Activated CD4-positive, alpha-beta T cell treated with anti-CD3 and anti-CD28 coated beads, Interleukin-2, amount 50 U/mL, for 24 hours (primary cell): ENCODE measurements at places on chromosomes 4 and X.

- no peak for DNase-seq
These were observed 202.4 kb downstream of the ADAMTS3 start for GRCh38 chr4:72366601-72367000.

- no peak for DNase-seq
These were observed 69.5 kb downstream of the WFS1 start for GRCh38 chr4:6338951-6339817.

DNA sequence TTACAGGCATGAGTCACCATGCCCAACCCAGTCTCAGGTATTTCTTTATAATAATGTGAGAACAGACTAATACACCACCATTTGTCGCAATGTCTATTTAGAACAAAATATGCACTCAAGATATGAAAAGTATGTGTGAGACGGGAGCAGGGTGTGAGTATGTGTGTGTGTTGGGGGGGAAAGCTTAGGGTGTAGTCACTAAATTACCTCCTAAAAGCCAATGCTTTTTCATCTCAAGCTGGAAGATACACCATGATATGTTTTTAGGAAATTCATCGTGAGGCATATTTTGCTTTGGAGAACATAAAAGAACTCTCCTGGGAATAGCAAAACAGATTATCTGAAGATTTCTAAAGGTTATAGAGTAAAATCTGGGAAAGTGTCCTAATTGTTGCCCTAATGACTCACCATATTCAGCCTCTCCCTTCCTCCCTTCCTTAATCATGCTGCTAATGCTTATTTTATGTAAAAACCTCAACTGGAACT, 262.7 kb downstream of the PDHA2 start:
- no peak for DNase-seq

DNA sequence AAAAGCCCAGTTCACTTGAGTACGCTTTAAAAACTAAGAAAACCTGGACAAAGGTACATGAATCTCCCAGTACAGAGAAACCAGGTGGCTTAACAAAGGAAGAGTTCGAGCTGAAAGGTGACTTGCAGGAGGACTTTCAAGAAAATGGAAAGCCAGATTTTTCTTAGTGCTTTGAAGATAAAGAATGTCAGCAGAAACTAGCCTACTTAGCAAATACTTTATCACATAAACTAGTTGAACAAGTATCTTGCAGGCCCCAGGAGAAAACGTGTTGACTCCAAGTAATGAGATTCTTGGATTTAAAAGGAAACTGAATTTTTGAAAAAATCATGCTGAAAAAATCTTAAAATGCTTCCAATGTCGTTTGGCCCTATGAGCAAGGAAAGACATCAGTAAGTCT, 26.4 kb downstream of the CDKN2AIP start:
- DNase-seq: no peak

- no peak for DNase-seq
These were observed 133.0 kb downstream of the SNCA start for GRCh38 chr4:89703829-89704590.

- DNase-seq: no peak
These were observed 99.9 kb downstream of the DCLK2 start for GRCh38 chr4:150178161-150178560.

GRCh38 chrX:12901486-12901885, 4.9 kb upstream of the TLR8 start:
- DNase-seq: peak; percentile 28

DNA sequence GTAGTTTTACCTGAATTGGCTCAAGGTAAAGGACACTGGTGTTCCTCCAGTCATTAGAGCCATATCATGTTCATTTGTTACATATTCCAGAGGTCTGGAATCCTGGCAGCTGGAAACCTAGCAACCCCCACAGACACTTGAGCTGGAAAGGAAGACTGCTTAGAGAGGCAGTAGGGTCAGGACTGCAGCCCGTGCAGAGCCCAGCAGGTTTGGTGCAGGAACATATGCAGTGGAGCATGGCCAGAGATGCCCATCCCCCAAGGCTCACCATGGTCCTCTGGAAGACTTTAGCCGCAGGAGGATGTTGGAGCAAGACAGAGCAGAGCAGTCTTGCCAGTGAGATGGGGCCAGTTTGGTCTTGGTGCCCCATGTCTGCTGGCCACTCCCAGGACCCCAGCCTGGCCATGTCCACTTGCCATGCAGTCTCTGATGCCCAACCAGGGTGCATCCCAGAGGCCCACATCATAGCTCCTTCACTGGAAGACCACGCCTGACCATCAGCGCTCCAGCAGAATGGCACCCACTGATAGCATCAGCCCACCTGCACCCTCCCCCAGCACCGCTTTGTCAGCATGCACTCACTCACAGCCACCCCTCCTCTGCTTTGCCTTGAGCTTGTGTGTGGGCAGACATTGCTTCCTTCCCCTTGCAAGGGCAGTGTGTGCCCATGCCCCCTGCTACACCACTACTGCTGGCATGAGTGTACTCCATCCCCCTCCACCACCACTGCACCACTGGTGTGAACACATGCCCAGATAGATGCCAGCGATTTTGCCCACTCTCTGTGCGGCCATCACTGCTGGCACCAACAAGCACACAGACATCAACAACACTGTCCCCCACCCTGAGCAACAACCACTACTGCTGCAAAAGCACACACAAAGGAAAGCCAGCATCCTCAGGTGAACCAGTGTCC, 190.3 kb upstream of the SPOCK3 start:
- DNase-seq: no peak

DNA sequence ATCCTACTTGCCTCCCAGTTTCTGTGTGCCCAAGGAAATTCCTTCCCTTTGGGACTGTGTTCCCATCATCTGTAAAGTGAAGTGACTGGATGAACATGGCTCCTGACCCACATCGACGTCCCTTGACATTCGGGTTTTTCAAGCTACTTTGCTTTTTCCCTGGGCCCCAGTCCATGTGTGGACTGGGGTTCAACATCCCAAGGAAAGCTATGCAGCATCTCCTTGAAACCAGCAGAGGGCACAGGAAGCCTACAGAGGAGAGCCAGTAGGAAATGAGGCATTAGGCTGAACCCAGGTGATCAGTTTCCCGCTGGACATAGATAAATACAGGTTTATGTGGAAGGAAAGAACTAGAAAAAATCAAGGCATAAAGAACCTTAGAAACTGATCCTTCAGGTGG, 145.1 kb upstream of the ARHGEF9 start:
- no peak for DNase-seq

GRCh38 chrX:113539599-113540356, 699.1 kb upstream of the AMOT start:
- DNase-seq: no peak

- DNase-seq: no peak
These were observed 36.8 kb upstream of the VMA21 start for GRCh38 chrX:151359931-151360871.

DNA sequence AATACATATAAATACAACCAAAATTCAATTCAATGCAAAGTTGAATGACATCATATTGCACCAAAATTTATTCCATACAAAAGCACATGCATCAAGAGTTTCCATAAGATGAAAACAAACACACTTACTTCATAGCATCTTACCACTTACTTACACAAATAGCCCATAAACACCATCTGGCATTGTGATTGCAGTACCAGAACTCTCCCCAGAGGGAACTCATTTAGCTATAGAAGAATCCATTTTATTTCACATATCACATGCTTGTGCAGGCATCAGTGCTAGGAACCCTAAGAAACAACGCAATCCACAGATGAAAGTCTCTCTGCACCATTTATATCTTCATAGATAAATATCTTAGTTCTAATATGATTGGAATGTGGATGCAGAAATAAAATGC, 77.9 kb downstream of the SLC7A11 start:
- DNase-seq: no peak

DNA sequence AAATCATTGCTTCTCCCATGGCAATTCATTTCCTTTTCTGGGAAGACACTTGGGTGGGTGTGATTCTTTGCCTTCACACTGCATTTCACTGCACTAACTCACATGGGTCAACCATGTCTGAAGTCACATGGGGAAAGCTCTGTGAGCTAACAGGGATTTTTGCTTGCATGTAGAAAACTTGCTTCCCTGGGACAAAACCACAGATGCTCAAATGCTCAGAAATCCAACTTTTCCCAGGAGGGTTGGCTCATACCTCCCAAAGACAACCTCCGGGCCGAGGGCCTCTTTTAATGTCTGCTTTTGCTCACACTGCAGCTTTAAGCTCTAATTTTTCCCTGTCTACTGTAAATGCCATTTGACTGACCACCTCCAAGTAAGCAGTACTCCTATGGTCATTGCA, 1695.2 kb downstream of the STIM2 start:
- no peak for DNase-seq

- no peak for DNase-seq
These were observed 2221.6 kb upstream of the AGA start for GRCh38 chr4:179663641-179664429.

- DNase-seq: no peak
These were observed 33.8 kb upstream of the MAMLD1 start for GRCh38 chrX:150329282-150329681.

GRCh38 chrX:14309431-14309830, 219.9 kb upstream of the GLRA2 start:
- no peak for DNase-seq

DNA sequence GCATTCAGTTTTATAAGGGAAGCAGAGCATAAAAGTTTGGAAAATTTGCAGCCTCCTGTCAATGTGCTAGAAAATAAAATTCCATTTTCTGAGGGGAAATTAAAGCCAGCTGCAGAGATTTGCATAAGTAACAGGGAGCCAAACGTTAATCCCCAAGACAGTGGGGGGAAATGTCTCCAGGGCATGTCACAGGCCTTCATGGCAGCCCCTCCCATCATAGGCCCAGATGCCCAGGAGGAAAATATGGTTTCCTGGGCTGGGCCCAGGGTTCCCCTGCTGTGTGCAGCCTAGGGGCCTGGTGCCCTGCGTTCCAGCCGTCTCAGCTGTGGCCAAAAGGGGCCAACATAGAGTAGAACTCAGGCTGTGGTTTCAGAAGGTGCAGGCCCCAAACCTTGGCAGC, 9.3 kb downstream of the RNF4 start:
- DNase-seq: no peak

DNA sequence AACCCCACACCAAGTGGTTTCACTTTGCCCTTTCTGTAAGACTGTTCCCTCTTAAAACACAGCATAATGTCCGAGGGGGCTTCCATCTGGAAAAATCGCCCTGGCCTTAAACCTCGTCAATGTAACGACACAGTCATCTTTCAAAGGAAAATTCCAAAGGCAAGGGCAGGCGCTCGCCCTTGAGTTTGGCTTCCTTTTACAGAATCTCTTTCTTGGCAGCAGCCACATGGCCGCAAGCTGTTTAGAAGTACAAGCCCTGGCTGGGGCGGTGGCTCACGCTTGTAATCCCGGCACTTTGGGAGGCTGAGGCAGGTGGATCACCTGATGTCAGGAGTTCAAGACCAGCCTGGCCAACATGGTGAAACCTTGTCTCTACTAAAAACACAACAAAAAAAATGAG, 27.1 kb upstream of the GRPEL1 start:
- no peak for DNase-seq

- DNase-seq: no peak
These were observed 262.5 kb downstream of the BCOR start for GRCh38 chrX:39835241-39835640.

DNA sequence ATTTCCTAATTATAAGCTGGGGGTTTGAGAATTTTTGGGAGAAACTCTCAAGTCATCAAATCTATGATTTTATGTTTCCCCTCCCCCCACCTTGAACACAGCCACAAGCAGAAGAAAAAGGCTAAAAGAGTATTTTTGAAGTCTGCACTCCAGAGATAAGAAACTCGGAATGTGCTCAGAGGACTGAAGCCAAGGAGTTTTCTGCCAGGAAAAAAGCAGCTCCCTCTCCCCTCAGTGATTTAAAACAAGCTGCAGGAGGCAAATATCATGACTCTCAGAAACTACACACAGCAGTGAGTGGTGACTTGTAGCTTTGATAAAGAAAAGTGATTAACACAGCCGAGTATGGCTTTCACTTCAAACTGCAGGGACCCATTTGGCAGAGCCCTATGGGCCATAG, 800.2 kb upstream of the FTHL17 start:
- DNase-seq: no peak

- DNase-seq: no peak
These were observed 34.3 kb downstream of the MTM1 start for GRCh38 chrX:150602743-150603142.

DNA sequence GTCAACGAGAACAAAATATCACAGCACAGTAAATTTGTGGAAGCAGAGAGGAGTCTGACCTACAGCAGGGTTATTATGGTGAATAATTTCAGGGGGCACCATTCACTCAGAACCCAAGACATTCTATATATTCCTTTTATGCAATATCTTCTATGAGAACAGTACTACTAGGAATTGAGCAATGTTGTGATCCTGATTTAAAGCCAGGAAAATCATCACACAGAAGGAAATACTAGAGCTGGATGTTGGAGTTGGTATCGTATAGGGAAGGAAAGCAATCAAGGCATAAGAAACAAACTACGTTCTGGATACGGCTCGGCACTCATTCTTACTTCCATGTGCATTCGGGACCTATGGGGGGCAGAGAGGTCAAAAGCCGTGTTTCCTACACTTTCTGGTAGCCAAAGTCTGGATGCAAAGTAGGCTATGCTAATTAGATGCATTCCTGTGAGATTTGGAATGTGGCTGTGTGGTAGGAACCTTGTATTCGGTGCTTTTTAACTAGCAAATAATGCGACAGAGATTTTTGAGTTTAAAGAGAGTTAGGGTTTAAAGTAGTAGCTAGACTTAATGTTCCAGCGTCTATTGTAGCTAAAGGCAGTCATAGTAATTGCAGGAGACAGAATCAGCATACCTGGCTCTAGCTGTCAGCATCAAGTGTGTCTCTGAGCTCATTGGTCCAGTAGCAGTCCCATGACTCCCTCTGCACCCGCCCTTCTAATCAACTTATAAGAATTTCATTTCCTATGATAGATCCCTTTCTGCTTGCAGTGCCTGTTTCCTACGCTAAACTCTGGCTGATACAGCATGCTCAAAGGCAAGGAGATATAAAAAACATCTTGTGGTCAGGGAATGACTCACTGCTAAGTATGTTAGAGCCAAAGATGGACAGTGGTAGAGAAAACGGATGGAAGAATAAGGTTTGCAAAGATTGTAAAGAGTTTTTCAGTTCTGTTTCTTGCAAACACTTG, 43.3 kb upstream of the PDGFC start:
- DNase-seq: no peak

GRCh38 chr4:5409972-5410618, 298.3 kb downstream of the EVC2 start:
- no peak for DNase-seq

DNA sequence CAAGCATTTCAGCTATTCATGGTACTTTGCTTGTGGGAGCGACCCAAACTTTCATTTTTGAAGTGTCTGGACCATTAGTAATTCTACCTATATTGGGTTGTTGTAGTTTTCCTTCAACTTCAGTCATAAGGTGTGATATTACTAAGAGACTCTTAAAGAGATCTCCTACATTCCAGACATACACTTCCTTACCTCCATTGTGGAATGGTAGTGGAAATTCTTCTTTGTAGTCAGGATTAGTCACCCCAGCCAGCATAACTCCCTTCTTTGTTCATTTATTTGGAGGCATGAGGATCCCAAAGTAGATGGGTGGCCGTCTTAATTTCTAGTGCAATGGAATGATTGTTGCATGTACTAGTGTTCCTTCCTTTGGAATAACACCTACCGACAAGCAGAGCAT, 991.4 kb downstream of the ARAP2 start:
- no peak for DNase-seq
